AML-193 (cell line): ENCODE measurements at places on chromosomes 6 and 20.
A peak's percentile ranks its signal among the peaks of the same experiment; 100 is the strongest.

DNA sequence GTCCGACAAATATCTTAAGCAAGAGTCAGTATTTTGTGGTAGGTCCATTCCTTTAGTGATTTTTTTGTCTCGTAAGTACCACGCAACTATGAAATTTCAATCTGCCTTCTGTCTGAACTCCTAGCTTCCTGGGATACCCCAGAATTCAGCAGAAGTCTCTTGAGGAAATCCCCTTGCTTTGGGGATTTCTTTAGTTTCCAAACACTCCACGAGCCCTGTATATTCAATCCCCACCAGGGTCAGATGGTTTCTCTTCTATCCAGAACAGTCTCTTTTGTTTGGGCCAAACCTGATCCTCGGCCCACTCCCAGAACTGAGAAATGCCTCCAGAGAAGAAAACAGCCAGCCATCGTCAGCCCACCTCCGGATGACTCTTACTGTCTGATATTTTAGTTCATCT, 113.0 kb downstream of the CHD6 start:
- no peak for DNase-seq

GRCh38 chr20:5216663-5217062, 89.9 kb downstream of the CDS2 start:
- DNase-seq, result no peak

DNA sequence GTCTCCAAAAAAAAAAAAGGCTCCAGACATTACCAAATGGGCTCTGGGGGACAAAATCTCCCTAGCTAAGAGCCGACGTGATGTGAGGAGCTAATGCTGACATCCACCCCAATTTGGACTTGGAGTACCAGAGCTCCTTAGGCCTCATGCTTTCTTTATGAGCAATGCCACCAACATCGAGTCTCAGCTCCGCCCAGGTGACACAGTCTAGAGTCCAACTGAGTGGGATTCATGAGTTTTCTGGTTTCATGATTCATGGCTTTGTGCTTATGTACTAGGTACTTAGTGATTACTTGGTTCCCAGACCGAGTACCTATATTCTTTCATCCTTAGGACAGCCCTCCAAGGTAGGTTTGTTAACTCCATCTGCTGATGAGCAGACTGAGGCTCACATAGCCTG, 4.4 kb downstream of the ANKRD60 start:
- DNase-seq, result no peak

GRCh38 chr6:54987633-54988290, 141.2 kb downstream of the FAM83B start:
- DNase-seq, result no peak

DNA sequence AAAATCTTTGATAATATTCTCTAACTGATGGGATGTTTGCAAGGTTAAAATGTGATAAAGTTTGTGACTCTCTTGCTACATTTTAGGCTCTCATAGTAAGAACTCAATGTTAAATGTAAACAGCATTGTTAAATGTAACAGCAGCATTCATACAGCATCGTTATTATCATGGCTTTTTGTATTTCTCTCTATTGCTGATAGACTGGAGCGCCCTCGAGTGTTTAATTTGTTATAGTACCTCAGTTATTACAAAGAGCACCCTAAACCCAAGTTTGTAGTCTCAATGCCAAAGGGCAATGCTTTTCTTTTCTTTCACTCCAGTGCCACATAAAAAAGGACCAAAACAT, 14.9 kb upstream of the TTPAL start:
- peak; percentile 62 for DNase-seq

DNA sequence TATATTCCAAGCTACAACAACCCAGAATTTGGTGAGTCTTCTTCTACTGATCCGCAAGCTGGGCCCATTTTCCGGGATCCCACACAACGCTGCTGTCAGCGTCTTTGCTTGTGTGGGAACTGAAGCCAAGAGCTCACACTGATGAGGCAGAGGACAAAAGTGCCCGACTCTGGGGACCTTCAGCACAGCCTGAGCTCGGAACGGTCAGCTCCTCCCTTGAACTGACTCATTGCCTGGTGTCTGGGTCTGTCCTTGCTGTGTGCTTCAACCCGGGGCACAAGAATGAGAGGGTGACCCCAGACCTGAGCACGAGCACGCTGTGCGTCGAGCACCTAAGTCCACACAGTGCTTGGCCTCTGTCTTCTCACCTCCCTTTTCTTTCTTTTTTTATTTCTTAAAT, 33.5 kb downstream of the DACT2 start:
- no peak for DNase-seq

DNA sequence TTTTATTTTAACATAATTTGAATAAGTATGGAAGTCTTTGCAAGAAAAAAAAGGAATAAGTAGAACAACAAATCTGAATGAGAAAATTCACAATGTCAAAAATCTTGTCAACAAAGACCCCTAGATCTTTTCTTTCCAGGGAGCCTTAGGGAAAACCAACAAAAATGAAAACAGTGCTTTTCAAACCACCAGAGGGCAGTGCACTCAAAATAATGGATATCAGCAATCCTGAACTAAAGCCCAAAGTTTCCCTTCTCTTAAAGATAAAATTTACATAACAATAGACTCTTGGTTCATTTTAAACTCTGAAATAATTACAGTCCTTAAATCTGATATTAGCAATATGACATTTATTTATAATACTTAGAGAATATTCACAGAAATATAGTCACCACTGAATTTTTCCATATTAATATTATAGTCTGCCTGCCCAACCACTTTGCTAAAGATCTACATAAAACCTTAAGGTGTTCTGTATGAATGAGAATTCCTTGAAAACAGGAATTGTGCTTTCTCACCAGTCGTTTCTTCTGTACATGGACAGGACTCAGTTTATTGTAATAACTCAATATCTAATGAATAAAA, 105.3 kb upstream of the BMP5 start:
- peak; percentile 62 for DNase-seq

- peak; percentile 62 for DNase-seq
These were observed 97.7 kb downstream of the KCNB1 start for GRCh38 chr20:49384437-49385434.

DNA sequence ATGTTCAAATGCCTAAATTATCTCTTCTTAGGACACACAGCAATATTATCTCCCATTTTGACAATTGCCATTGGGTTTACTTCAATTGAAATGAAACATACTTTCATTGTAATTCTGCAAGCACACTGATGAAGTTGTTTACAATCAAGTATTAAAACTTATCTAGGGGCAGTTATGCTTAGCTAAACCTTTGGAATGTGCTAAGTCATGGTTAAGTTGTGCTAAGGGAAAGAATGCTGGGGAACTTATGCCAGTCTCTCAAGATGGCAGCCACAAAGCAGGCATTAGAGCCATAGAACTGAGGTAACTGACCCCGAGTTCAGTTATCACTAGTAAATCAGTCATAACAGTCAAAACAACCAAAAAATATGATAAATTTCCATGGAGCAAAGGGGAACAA, 59.1 kb upstream of the NT5E start:
- no peak for DNase-seq

DNA sequence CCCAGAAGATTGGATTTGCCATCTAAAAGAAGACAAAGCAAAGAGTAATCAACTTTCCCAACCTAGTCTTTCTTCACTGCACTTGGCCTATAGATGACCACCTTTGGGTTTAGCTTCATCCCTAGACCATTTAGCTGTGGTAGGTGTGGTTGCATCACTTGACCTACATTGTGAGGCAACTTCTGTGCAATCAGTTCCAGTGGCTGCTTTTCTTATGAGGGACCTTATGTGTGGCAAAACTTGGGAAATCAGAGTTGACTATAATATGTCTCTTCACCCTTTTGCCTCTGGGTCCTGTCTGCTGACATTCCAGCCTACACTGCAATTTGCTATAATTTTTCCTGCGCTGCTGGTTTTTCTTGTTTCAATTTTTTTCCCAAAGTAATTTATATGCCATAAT, 55.2 kb downstream of the PRDM13 start:
- DNase-seq, result no peak

- peak; percentile 43 for DNase-seq
These were observed 8.1 kb downstream of the SCRT2 start for GRCh38 chr20:667351-668034.

DNA sequence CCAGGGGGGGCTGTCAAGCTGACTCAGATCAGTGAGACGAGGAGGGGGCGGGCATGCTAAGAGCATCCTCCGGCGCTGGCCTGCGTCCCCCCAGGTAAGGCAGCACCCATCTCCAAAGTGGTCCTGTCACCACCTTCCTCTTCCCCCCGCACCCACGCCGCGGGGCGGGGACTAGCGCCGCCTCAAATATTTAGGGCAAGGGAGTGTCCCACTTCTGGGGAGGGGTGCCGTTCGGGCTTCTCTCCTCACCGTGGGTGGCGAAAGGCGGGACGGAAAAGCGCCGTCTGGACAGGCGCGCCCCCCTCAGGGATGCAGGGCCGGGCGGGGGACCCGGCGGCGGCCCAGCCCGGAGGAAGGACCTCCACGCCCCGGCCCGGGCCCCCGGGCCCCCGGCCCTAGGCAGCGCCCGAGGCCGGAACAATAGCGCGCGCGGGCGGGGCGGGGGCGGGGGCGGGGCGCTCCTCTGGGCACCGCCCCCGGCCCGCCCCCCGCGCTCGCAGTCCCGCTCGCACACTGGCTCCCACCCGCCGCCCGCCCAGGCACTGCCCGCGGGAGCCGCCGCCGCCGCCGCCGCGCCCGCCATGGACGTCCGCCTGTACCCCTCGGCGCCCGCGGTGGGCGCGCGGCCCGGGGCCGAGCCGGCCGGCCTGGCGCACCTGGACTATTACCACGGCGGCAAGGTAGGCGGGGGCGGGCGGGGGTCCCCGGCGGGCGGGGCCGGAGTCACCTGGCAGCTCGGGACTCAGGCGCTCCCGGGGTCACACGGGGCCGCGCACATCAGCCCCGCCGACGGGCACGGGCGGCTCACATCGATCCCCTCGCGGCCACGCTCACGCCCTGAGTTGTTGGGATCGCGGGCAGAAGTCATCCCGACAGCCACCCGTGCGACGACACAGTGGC, at the start of gene TOX2:
Gene TOX2 (plus strand): TSS at position 542 of the 900 bp plus-strand sequence. CDS start 40 bp downstream, at position 582.
- no peak for DNase-seq

- DNase-seq, result no peak
These were observed 24.6 kb downstream of the GPR6 start for GRCh38 chr6:110002676-110003075.

- DNase-seq, result no peak
These were observed 7.0 kb downstream of the UBD start for GRCh38 chr6:29552512-29553051.

- no peak for DNase-seq
These were observed 636 bp upstream of the SSR1 start for GRCh38 chr6:7313505-7314165.

GRCh38 chr6:14929291-14929690, 316.6 kb upstream of the JARID2 start:
- DNase-seq, result no peak

DNA sequence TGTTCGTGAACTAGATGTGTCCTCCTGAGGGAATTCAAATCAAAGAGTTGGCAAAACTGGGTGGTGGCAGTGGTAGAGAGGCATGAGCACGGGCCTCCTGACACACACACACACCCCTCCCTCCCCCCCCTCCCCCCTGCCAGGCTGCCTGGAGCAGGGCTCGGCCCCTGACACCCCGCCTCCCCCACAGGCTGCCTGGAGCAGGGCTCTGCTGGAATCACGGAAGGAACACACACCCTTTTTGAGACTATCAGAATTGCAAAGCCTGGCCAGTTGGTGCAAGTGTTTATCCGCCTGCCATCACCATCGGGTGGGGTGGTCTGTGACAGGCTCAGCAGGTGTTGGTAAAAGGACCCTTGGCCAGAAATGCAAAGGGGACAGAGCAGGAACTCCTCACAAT, 59.0 kb downstream of the FAM120B start:
- DNase-seq, result no peak

DNA sequence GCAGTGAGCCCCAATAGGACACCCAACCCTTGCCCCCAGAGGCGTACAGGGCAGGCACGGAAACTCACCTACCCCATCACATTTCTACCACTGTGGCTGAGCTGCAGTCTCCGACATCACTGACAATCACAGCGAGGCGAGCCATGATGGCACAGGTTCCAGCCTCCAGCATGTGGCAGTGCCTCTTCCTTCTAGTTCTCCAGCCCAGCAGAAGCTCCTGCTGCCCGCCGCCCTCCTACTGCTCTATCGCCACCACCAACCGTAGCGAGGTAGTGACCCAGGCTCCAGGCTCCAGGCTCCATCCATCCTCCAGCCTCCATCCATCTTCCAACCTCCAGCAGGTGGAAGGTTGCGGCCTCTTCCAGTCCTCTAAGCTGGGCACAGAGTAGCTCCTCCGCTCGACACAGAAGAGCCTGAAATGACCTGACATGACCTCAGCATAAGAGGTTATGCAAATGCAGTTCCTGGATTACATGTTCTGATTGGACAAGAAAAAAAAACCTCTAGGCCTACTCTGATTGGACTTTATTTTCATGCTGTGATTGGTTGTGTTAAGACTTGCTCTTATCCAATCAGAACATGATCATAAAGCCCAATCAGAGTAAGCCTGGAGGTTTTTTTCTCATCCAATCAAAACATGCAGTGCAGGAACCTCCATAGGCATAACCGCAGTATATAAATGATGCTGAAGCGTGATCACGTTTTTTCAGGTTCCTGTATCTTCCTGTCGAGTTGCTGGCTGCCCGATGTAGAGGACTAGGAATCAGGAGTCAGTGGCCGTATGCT, 438.9 kb upstream of the ZNF337 start:
- DNase-seq, result no peak

- DNase-seq, result no peak
These were observed 3.1 kb downstream of the BPIFB4 start for GRCh38 chr20:33082546-33082945.

DNA sequence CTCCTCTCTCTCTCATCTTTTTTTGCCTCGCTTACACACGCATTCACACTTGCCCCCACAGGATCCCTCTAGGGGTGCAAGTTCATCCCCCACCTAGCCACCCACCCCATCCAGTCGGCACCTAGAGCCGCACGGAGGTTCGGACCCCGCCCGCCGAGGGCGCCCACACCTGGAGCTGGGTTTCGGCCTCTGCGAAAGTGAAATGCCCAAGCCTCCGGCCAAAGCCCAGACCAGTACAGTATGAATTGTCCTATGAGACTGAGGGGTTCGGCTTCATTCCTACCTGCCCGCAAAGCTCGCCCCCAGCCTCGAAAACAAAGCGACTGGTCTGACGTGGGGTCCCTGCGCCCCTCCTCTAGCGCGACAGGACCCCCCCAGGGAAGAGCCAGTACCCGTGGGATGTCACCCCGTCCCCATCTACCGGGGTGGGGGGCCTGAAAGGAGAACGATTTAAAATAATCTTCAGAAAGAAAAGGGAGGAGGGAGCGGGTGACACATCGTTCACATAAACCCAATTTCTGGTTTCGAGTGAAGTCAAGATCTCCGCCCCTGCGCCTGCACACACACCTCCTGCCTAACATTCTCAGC, 1.5 kb downstream of the TFAP2A start:
- DNase-seq, result no peak

DNA sequence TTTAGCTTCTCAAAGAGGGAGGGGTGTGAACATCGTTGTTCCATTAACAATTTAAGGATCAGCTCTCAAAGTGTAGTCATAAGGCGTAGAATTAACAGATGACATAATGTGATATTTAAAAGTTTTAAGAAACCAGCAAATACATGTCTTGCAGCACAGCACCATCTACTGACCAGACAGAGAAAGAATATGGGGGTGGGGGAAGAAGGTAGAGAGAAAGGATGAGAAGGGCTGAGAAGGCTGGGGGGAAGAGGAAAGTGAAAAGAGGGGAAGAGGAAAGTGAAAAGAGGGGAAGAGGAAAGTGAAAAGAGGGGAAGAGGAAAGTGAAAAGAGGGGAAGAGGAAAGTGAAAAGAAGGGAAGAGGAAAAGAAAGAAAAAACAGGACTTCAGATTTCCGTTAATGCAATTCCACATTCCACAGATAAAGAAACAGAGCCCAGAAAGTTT, 80.9 kb downstream of the HAO1 start:
- peak; percentile 23 for DNase-seq

- peak; percentile 19 for DNase-seq
These were observed 64.9 kb upstream of the CITED2 start for GRCh38 chr6:139439349-139439748.

- DNase-seq, result no peak
These were observed 78.1 kb downstream of the PPP1R3G start for GRCh38 chr6:5163247-5163646.
